ENCODE measurements at places on chromosomes 4 and X.

DNA sequence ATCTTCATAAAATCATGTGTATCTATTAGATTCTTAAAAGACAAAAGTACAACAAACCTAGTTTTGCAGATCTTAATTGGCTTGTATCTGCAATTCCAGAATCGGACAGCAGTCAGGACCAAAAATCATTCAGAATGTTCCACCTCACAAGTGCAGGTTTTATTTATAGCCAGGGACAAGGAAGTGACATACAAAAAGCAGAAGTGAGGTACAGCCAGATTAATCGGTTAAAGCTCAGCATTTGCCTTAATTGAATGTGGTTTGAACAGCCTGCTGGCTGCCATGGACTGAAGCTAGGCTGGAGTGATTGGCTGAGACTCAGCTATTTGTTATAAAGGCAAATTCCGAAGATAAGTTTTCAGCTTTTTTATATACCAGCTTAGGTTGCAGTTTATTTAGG lies 932.6 kb downstream of the C4orf33 start:
- DNase-seq, result no peak

GRCh38 chr4:25788703-25789238 lies 74.0 kb downstream of the SEL1L3 start:
- no peak for DNase-seq

- peak; percentile 42 for DNase-seq
These were observed 38.3 kb upstream of the MMAA start for GRCh38 chr4:145580906-145581305.

- DNase-seq, result no peak
These were observed 205.3 kb upstream of the JADE1 start for GRCh38 chr4:128604204-128604603.

DNA sequence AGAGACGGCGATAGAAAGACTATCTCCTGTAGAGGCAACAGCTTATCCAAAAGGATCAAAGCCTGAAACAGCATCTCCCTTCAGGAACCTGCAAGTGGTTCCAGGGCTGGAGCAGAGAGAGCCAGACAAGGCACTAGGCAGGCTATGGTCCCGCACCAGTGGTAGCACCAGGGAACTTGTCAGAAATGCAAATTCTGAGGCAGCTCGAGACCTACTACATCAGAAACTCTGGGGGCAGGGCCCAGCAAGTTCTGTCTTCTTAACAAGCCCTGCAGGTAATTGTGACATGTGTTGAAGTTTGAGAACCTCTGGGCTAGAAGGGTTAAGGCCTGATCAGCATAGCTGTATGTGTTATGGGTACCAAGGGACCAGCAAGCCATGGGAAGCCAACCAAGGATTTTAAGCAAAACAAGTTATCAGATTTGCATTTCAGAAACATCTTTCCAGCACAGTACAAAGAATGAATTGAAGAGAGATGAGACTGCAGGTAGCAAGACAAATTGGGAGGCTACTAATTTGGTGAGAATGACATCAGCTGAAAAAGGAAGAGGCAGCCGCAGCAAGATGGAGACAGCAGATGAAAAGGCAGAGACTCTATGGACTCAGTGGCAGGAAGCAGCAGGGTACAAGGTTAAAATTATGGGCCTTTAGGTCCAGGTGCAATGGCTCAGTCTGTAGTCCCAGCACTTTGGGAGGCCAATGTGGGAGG lies 139.7 kb downstream of the TSPAN5 start:
- DNase-seq, result no peak

DNA sequence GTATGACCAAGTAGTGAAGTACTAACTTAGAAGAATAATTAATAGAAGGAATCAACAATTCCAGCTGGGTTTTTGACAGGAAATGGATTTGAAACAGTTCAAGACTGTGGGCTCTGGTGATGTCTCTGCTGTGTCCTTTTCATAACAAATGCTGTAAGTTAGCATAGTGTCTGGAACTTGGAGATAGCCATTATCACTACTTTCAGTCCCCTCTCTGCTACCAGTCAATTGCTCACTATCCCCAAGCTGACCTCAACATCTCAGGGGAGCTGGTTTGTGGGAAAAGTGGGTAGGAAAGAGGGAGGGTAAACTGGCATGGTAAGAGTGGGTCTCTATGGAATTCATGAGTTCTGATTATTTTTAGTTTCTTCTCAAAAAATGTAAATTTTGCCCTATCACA lies 231.4 kb upstream of the MID1 start:
- no peak for DNase-seq

- no peak for DNase-seq
These were observed 781.1 kb downstream of the FSTL5 start for GRCh38 chr4:161382655-161383054.

DNA sequence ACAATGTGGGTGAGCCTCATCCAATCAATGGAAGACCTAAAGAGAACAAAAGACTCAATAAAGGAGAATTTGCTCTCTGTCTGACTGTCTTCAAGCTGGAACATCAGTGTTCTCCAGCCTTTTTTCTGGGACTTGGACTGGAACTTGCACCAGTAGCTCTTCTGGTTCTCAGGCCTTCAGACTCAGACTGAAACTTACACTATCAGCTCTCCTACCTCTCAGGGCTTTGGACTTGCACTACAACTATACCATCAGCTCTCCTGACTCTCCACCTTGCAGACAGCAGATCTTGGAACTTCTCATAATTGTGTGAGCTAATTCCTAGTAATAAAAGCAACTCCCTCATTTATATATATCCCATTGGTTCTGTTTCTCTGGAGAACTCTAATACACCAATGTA lies 185.9 kb downstream of the SMIM20 start:
- no peak for DNase-seq

- no peak for DNase-seq
These were observed 54.1 kb downstream of the SYTL5 start for GRCh38 chrX:38060331-38060878.

DNA sequence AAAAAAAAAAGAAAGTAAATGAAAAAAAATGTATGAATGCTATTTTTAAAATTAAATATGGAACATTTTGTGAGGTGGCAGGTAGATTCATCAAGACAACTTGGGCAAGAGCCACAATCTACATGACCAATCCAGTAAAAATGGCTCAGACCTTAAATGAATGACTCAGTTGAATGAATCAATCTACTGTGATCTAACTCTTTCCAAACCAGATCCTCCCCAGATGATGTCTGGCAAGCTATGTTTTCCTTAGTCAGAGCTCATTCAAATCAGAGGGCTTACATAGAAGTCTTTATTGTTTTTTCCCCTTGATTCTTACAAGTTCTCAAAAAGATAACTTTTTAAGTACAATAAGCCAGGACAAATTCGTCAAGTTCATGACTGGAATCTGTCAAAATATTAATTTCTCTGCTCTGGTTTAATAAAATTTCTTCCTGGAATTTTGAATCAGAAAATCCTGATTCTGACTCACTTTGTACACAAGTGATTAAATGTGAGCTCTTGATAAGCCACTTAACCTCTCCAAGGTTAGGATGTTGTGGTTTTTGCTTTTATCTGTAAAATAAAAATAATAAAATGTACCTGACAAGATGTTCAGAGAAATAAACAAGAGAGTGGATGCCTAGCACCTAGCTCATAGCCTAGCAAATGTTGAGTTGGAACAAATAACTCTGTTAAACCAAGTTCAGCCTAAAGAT lies 105.6 kb upstream of the SMIM31 start:
- DNase-seq, result no peak

DNA sequence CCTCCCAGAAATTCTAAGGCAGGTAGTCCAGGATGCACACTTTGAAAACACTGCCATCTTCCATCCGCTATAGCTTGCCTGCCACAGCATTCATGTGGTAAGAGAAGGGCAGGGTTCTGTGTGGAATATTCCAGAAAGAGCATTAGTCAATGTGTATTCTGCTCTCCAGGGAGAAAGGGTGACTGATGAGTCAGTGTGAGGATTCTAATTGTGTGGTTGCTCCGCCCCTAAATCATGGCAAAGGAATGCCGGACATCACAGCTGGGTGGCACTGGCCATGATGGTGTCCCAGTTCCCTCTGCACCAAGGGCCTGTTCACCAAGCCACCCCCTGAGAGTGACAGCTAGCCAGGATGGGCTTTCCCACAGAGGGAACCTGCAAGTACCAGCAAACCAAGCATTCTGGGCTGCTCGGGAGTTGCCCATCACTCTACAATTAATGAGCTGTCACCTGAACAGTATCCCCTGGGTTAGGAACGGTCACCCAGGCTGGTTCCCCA lies 9.5 kb downstream of the IDS start:
- no peak for DNase-seq

GRCh38 chr4:985123-985830 lies 1.6 kb upstream of the IDUA start:
- DNase-seq, result no peak

DNA sequence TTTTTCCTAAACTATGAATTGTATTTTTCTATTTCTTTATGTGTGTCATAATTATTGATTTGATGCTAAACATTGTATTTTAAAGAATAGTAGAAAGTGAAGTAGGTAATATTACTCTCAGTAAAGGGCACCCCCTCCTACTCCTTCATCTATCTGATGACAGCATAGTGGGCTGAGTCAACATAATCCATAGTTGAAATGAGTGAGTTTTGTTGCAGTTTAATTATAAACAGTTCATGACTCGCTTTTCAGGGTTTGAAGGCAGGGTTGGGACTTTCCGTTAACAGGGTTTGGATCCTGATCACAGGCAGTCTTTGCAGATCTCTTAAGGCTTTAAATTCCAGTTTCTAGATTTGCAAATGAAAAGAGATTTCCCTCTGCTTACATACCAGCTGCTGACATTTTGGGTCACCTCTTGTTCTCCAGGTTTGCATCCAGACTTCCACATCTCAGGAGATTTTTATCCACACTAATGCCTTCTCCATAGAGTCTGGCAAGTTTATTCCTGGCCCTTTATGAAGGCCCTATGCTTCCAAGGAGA lies 54.0 kb upstream of the TACR3 start:
- no peak for DNase-seq

GRCh38 chr4:54971474-54971950 lies 153.9 kb downstream of the KDR start:
- DNase-seq, result no peak

DNA sequence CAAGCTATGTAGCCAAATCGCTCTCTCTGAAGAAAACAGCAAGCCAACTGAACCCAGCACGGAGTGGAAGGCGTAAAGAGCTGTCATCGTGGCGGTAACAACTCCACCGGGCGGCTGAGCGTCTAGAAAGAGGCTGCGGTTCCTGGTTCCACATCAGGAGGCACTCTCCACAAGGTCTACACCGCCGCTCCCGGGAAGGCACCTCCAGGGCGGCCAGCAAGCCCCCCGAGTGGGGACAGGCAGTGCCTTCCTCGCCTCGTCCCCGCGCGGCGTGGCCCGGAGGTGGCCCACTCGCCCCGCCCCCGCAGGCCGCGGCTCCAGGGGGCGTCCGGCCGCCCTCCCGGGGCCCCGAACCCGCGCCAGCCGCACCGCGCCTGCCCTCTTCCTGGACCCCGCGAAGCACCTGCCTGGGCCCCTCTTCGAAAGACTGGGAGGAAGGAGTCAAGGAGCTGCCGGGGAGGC lies 755 bp downstream of the KLHL8 start:
- peak; percentile 65 for DNase-seq

- DNase-seq, result no peak
These were observed 8.5 kb upstream of the BMP3 start for GRCh38 chr4:81021981-81022380.

DNA sequence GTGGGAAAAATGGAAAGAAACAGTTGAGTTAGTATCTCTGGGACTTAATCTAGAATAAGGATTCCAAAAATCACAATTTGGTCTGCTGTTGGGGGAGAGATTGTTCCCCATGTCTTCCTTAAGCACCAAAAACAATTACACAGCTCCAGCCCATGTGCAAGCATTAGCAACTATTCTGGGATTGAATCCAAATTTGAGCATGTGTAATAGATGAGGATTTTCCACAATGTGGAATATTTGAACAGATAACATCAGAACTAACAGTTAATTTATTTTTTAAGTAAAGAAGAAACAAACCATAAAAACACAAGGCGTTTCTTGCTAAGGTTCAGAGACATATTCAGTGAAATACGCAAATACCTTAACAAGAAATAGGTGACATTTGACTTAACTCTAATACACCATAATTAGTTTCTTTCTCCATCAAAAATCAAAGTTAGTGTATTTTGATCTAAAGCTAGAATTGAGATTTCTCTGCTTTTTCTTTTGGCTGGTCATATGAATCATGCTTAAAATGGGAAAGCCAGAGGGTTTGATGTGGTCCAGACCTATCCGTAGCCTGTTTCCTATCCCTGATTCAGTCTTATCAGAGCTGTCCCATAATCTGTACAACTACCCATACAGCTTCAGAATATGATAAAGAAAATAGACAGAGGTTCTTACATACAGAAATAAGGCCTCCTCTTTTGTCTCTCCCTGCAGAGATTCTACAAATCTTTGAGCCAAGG lies 413.4 kb downstream of the PACRGL start:
- DNase-seq, result no peak

- no peak for DNase-seq
These were observed 8.5 kb downstream of the SORCS2 start for GRCh38 chr4:7200801-7201200.

DNA sequence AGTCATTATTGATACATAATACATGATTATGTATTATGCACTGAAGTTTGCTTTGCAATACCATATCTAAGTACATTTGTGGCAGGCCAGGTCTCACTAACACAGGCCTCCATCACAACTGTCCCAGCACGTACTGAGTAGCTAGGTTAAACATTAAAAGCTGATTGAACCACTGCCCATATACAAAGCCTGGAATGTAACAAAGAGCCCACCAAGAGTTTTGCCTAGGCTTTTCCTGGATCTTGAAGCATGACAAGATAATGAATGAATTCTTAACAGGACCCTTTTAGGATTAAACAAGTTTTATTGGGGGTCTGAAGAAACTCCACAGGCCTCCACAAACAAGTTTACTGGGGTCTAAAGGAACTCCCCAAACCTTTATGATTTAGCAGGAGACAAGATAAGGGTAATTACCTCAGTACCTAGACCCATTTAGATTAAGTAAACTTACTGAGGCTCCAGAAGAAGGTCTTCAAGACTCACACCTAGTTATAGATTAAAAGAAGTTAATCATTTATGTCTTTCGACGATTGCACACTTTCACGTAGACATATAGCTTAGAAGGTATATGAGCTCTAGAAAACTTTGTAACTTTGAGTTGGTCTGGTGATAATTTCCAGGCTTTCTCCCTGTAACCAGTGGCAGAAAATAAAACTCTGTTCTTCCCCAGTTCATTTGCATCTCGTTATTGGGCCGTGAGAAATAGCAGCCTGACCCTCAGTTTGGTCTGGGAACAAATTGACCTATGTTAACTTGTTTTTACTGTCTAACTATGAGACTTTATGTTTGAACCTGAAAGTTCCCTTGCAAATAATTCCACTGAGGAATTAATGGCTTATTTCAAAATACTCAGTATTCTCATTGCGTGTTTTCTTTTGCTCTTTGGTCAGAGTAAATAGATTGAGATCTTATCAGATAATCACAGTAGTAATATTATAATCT lies 84.8 kb downstream of the PHEX start:
- no peak for DNase-seq

GRCh38 chr4:110540982-110541451 lies 65.1 kb downstream of the ENPEP start:
- DNase-seq, result no peak

DNA sequence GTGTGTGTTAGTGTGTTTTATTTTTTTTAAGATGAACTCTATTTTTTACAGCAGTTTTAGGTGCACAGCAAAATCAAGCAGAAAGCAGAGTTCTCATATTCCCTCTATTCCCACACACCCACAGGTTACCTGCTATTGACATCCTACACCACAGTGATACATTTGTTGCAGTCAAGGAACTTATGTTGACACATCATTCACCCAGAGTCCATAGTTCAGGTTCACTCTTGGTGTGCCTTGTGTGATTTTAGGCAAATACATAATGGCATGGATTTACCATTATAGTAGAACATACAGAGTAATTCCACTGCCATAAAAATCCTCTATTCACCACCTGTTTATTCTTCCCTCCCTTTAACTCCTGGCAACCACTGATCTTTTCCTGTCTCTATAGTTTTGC lies 28.7 kb downstream of the DIAPH2 start:
- DNase-seq, result no peak

GRCh38 chr4:100823066-100823992 lies 305.5 kb upstream of the EMCN start:
- no peak for DNase-seq

All from left hindlimb (tissue), 1 donor.